ENCODE measurements at places on chromosomes 13 and 19.

GRCh38 chr13:70960841-70961443 lies 852.7 kb upstream of the KLHL1 start:
- no peak for DNase-seq

DNA sequence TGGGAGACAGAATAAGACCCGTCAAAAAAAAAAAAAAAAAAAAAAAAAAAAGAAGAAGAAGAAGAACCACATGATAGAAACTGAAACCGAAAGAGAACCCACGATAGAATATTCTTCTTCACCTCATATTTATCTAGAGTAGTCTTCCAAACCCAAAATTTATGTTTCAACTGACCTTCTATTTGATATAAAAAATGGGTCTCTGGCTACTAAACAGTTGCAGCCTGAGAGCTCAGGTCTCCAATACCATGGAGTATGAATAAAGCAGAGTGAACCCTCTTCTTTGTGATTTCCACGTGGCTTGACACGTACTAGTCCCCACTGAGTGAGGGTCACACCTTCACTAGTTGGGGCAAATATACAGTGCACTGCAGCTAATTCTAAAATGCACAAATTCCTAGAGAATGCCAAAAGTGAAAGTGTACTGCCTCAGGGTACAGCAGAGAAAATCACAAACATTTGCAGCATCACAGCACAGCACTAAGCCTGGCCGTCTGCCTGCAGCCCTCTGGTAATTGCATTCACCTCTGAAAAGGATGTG lies 30.8 kb upstream of the RFC3 start:
- no peak for DNase-seq

DNA sequence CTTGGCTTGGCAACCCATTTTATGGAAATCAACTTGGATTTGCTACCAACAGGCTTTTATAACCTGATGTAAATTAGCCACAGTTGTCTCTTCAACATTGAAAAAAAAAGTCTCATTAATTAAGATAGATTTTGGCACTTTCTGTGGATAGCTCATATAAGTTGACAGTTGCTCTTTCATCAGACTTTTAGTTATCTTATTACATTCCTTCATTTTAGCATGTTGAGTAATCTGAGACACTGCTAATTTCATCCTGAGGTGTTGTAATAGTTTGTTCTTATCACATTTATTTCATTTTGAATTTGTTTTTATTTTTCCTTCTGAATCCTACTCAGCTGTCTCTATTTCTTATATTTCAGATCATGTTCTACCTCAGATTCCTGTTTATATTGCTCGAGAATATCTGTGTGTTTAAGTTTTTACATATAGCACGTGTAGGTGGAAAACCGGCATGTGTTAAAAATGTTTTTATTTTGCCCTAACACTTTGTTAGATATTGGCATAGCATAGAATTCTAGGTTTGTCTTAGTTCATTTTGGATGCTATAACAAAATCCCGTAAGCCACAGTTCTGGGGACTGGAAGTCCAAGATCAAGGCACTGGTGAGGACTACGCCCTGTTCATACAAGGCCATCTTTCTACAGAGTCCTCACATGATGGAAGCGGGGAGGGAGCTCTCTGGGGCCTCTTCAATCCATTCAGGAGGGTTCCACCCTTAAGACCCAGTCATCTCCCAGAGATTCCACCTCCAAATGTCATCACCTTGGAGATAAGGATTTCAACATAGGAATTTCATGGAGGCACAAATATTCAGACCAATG lies 239.4 kb downstream of the COL4A1 start:
- DNase-seq: no peak

- DNase-seq: no peak
Measured at GRCh38 chr19:2477141-2477710, 1.3 kb downstream of the GADD45B start.

- DNase-seq: no peak
Measured at GRCh38 chr13:27967736-27968315, 1.3 kb downstream of the CDX2 start.
